Activated CD4-positive, alpha-beta T cell treated with anti-CD3 and anti-CD28 coated beads for 1 hour (primary cell): ENCODE measurements at places on chromosomes 11 and 22.

DNA sequence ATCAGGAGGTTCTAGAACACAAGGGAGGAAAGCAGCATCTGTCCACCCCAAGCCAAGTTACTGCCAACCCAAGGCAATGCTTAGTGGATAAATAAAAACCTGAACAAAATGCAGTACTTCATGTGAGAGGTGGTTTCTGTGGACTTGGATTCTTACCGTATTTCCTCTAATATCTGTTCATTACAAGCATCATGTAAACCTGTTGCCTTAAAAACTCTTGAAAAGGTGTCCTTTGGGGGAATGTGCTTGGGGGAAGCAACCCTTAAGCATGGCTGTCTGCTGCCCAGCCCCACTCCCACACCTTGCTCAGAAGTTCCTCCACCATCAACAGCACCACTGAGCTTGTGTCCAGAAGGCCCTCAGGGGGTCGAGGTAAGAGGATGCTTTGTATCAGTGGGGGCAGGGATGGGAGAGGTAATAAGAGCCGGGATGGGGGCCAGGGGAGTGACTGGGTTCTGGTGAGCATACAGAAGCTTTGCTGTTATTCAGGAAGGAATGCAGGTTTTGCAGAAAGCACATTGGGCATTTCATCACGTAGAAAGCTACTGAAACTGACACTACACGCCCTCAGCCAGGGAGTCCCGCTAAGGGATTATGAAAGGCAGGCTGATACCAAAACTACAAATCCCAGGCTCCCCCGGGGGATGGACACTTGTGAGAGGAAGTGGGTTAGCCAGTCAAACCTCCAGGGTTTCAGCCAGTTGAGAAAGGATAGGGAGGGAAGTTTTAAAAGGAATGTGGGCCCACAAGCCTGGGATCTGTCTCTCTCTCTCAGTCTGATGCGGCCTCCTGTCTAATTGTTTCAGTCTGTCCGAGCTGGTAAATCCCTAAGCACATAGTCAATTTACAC, 52.0 kb downstream of the KCNJ1 start:
- DNase-seq, result no peak

GRCh38 chr11:121654259-121654842, 201.6 kb upstream of the SORL1-AS1 start:
- no peak for DNase-seq

- no peak for DNase-seq
These were observed 279.9 kb upstream of the B3GAT1 start for GRCh38 chr11:134691985-134692384.

- no peak for DNase-seq
These were observed 914 bp downstream of the INPPL1 start for GRCh38 chr11:72225411-72225951.

GRCh38 chr11:62853279-62853965, 14.0 kb upstream of the WDR74 start:
- no peak for DNase-seq

GRCh38 chr11:47376525-47377371, 1.6 kb downstream of the SPI1 start:
- no peak for DNase-seq

DNA sequence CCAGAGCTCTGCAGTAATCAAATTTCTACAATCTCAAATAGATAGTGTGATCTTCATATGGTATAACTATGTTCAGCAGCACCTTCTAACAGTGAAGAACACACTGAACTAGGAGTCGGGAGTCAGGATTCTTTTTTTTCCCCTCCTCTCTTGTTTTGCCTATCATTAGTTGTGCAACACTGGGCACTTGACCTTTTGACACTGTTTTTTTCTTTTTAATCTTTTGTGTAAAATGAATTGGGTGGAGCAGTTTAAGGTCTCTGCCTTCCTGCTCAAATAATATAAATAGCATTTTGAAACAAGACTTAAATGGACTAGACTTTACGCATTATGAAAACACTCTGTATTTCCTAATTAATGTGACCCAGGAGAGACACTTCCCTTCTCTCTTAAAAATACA, 39.7 kb downstream of the CTSC start:
- no peak for DNase-seq

DNA sequence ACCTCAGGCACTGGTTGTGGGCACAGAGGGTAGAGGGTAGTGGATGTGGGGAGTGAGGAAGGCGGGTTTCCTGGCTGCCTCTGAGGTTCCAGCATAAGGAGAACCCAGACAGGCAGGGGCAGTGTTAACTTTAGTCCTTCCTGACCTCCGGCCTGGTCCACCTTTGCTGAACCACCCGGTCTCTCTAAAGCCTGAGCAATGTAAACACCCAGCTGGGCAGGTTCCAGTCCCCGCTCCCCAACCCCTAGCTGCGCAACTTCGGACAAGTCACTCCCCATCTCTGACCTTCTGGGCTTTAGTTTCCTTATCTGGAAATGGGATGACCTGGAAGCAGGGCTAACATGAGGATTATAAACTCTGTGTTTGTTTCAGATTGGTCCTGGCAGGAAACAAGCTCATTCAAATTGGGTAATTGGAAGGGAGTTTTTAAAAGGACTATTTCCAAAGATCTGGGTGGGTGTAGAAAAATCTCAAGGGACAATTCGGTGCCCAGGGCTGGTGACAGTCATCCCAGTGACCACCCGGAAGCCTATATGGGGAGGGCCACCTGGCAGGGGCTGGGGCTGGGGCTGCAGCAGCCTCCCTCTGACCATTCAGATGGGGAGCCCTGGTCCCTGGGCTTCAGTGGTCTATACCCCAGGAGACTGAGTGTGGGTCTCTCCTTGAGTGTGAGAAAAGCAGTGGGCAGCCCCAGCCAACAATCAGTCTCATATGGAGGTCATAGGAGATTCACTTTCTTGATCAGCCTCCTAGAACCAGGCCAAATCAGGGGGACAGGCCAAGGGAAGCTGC, 108.3 kb upstream of the SYT13 start:
- no peak for DNase-seq

GRCh38 chr22:28297504-28297903, 378.4 kb upstream of the PITPNB start:
- DNase-seq, result no peak

GRCh38 chr11:8715501-8715900, 32.9 kb downstream of the RPL27A start:
- no peak for DNase-seq

- no peak for DNase-seq
These were observed 914 bp upstream of the PRDM11 start for GRCh38 chr11:45145379-45146071.

DNA sequence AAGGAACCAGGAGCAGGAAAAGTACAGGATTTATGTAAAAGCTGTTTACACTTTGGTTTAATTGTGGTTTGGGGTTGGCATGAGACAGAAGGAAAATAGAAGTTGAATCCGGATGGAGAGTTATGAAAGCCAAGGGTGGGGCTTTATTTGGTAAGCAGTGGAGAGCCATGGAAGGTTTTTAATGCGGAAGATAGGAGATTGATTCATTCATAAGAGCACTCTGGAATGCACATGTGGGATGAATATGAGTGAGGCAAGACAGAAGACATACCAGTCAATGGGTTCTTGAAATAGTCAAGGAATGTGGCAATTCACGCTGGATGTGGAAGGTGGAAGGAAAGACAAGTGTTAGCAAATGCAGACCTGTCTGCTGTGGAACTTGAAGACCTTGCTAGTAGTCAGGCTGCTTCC, 9.3 kb upstream of the GLB1L3 start:
- DNase-seq, result no peak

GRCh38 chr11:36146437-36146836, 142.8 kb downstream of the COMMD9 start:
- no peak for DNase-seq

DNA sequence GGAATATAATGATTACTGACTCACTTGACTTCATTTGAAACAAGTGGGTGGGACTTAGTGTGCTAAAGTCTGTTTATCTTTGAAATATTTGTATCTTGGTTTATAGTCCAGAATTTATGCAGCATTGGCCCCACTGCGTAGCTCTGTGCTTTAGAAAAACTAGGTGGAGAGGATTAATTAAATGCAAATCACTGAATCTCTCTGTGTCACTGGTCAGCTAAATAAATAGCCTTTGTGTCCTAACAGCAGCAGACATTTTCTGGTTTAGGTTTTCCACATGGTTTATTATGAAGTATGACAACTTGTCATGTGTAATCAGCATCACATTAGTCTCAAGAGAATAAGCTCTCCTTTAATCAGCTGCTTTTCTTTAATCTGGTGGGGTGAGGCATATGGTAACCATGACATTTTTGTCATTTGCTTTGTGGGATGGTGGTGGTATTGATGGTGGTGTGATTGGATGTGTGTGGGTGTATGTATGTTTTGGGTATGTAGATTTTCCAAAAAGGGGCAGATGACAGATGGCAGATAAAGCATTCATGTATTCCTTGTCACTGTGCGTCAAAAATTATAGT, 33.9 kb downstream of the BCL2L13 start:
- DNase-seq, result no peak

DNA sequence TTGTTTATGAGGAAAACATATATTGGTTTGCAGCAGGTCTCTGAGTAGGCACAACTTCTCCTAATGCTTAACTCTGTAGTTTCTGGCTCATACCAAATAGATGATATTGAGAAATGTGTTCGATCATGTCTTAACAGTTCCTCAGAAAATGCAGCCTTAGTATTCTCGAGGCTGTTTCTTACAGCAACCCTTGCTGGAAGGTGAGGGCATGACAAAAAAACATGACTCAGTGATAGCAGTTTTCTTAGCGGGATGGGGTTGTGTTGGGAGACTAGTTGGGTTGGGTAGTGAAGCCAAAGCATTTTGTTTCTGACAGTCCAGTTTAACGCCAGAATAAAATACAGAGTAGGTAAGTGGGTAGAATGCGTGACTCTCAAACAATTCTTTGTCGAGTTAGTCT, 94.7 kb upstream of the PARVA start:
- DNase-seq, result no peak

GRCh38 chr11:41307296-41308080, 152.0 kb downstream of the LRRC4C start:
- DNase-seq, result no peak

DNA sequence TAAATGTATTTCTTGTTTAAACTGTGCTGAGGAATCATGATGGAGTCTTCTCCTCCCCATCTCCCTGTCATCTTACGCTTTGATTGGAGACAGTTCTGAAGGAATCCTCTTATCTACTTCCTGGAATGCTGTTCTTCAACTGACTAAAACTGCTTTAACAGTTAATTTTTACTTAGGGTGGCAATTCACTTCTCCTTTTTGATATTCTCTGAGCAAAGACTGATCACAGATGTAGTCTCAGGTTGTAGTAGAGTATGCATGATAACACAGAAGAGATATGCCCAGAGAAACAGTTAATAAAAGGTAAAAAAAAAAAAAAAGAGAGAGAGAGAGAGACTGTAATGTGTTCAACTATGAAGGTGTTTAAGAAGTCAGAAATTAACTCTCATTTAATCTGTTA, 1.4 kb upstream of the CASP5 start:
- no peak for DNase-seq

GRCh38 chr22:37283393-37283937, 1.2 kb downstream of the CYTH4 start:
- no peak for DNase-seq
